Stimulated activated CD8-positive, alpha-beta memory T cell treated with anti-CD3 and anti-CD28 coated beads, Interleukin-15, amount 100 ng/mL, for 48 hours (primary cell): ENCODE measurements at places on chromosomes 3 and 15.

DNA sequence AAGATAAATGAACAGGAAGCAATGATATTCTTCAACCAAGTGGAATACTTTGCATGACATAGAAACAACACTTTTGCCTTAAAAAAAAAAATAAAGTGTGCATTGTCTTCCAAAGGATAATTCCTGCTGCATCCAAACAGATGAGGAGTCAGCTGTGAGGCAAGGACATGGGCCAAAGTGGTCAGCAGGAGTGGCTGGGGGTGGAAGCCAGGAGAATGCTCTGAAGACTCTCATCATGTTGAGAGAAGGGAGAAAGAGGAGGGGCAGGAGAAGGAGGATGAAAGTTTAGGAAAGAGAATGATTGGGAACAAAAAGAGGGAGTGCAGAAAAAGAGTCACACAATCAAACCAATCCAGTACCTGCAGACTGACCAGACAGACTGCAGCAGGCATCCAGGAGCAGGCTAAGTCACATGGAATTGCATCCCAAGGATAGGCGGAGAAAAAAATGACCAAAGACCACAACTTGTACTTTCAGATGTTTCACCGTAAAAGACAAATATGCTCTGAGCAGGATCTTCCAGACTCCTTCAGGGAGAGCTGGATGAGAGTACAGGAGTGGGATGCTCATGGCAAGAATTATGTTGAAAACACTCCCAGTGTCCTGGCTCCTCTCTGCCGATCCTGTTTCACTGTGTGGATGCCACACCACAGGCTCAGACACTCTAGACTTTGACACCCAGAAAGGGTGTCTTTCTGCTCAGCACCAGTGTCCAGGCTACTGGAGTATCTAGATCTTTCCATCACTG, 11.9 kb downstream of the ABI3BP start:
- DNase-seq, result no peak

DNA sequence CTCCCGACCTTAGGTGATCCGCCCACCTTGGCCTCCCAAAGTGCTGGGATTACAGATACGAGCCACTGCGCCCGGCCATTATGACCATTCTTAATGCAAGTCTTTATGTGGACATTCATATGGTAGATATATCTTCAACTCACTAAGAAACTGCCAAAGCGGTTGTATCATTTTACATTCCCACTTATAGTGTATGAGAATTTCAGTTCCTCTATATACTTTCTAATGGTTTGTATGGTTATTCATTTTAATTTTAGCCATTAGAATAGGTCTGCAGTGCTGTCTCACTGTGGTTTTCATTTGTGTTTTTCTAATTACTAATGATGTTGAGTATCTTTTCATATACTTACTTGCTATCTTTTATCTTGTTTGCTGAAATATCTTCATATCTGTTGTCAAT, 32.5 kb downstream of the TCF12 start:
- no peak for DNase-seq

GRCh38 chr3:22713936-22714335, 489.2 kb upstream of the UBE2E2 start:
- DNase-seq, result no peak

DNA sequence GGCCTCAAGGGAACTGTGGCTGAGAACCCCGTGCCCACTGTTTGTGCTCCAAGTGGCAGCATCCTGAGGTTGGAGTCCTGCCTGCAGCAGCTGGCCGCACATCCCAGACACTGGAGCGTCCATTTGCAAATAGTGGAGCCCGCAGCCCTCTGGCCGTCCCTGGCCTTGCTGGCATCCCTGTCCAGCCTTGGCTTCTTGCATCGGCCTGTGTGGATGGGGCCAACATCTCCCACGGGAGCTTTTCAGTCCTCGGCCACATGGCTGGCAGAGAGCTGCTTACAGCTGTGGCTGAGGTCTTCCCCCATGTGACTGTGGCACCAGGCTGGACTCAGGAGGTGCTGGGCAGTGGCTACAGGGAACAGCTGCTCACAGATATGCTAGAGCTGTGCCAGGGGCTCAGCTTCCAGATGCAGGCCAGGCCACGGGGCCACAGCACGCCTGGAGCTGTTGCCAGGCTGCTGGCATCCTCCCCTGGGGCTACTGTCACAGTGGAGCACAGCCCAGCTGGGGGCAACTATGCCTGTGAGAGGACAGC, 71.2 kb downstream of the FAM43A start:
- DNase-seq, result no peak

- DNase-seq, result no peak
These were observed 374.0 kb upstream of the CBLB start for GRCh38 chr3:106242781-106243180.

GRCh38 chr3:181454451-181455027, 257.2 kb upstream of the SOX2 start:
- no peak for DNase-seq

DNA sequence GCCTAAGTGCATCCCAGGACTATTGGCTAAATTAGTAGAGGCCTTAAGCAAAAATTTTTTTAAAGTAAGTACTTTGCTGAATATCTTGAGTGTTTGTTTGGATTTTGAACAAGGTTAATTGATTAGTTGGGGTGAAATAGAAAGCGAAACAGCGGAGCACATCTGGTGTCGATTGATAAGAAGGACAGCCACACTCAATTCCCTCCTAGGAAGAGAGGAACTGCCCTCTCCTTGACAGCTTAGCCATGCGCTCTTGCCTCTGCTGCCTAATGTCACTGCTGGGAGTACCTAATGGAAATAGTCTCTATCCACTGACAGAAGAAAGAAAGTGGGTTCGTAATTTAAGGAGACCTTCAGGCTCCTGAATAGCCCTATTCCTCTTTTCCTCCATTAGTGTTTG, 943.6 kb downstream of the DIPK2A start:
- no peak for DNase-seq

DNA sequence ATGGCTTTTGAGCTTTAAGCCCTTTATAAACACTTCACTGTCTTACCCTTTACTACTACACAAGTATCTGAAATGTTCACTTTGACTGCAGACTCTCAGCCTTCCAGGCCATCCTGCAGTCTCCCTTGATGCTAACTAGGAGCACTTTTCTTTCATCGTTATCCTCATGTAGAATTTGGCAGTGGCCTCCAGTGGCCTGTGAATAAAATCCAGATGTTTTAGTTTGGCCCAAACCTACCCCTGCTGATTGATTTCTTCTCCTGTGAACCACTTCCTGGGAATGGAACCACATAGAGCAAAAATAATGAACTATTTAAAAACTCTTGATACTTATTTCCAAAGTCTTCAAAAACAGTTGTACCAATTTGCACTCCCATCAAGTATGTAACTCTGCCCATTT, 271.9 kb downstream of the FEZF2 start:
- DNase-seq, result no peak

DNA sequence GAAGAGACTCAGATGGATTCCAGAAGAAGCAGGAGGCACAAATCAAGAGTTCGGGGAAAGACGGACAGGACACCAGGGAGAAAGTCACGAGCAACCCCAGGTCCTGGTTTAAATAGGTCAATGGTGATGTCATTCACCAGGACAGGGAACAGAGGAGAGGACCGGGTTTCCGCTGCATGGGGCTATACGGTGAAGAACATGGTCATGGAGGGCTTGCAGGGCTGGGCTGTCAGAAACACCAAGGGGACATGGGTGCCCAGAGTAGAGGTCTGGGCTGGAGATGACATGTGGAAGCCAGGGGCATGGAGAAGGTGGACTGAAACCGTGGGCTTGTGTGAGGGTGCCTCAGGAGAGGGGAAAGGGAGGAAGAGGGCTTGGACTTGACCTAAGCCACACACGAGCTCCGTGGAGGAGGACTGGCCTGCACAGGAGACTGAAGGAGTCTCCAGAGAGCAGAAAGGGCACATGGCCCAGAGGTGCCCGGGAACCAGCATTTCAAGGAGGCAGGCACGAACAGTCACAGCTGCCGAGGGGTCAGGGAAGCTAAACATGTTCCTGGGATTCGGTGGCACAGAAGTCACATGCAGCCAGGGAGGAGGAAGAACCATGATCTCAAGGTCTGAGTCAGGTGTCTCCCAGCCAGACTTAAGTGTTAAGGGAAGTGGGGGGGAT, 54.2 kb upstream of the RPL32 start:
- DNase-seq, result no peak

DNA sequence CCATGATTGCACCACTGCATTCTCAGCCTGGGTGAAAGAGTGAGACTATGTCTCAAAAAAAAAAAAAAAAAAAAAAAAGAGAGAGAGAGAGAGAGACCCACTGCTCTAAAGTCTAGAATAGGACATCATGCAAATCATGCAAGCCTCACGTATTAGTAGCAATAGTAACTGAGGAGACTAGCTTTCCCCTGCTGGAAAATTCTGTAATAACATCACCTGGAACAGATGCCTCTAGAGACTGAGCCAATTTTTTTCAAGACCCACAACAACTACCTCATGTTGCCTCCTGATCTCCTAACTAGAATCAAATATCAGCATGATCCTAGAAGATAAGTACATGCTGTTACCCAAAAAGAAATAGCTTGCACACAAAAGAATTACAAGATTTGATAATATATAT, 461.9 kb downstream of the AGBL1 start:
- DNase-seq, result no peak

DNA sequence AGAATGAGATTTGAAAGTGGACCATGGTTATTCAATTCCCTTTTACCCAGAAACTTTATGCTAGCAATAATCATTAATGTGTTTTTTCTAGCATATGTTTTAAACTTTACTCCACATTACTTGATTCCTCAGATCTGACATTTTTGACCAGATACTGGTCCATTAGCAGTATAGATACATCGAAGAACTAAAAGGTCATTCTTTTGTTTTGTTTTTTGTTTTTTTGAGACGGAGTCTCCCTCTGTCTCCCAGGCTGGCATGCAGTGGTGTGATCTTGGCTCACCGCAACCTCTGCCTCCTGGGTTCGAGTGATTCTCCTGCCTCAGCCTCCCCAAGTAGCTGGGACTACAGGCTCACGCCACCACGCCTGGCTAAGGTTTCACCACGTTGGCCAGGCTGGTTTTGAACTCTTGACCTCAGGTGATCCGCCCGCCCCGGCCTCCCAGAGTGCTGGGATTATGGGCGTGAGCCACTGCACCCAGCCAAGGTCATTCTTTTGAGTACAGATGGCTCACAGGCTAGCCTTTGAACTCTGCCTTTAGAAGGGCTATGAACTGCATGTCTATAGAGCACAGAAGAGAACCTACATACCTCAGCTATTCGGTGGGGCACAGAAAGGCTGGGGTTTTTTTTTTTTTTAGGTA, 28.6 kb downstream of the CHP1 start:
- no peak for DNase-seq

DNA sequence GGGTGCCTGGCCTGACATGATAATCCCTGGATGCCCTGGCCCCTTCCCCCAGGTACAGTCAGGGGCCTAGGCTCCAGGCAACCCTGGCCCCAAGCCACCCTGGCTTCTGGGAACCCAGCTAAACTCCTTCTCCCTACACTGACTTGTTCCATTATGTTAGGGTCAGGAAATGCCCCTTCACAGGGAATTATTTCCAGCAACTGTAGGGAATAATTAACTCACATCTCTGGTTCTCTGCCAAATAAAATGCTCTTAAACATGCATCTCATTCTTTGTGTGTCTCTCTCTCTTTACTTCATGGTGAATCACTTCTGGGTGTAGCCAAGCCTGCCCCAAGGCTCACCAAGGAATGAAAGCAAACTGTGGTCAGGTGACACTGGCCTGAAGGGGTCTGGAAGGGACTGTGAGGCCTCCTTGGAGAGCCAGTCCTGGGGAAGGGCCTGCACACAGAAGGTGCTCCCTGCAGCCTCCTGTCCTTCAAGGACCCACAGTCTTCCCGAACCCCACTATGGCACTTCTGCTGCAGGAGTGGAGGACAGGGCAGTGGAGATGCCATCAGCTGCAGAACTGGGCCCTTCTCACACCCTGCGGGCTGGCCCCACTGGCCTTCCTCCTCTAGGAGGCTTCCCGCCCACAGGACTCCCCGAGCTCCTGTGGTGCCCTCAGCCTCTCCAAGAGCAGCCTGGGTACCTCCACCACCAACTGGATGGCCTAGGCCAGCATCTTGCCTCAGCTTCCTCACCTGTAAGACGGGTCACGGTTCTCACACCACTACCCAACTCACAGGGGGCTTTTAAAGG, 17.6 kb downstream of the TKT start:
- no peak for DNase-seq

DNA sequence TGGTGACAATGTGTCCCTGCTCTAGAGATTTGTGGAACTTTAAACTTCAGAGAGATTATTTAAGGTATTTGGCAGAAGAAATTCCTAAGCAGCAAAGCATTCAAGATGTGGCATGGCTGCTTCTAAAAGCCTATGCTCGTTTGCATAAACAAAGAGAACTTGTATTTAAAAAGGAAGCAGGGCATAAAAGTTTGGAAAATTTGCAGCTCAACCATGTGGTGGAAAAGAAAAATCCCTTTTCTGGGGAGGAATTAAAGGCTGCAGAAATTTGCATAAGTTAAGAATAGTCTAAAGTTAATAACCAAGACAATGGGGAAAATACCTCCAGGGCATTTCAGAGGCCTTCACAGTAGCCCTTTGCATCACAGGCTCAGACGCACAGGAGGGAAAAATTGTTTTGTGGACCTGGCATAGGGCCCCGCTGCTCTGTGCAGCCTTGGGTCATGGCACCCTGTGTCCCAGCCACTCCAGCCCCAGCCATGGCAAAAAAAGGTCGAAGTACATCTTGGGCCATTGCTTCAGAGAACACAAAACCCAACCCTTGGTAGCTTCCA, 1109.1 kb downstream of the OTOL1 start:
- no peak for DNase-seq

DNA sequence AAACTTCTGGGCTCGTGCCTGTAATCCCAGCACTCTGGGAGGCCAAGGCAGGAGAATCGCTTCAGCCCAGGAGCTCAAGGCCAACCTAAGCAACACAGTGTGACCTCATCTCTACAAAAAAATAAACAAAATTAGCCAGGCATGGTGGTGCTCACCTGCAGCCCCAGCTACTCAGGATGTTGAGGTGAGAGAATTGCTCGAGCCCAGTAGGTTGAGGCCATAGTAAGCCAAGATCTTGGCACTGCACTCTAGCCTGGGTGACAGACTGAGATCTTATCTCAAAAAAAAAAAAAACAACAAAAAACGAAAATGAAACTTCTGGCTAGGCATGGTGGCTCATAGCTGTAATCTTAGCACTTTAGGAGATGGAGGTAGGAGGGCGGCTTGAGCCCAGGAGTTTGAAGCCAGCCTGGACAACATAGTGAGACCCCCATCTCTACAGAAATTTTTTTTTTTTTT, 53.7 kb downstream of the PIK3CB start:
- DNase-seq, result no peak

GRCh38 chr15:40420793-40421192, 15.2 kb downstream of the IVD start:
- DNase-seq, result no peak

DNA sequence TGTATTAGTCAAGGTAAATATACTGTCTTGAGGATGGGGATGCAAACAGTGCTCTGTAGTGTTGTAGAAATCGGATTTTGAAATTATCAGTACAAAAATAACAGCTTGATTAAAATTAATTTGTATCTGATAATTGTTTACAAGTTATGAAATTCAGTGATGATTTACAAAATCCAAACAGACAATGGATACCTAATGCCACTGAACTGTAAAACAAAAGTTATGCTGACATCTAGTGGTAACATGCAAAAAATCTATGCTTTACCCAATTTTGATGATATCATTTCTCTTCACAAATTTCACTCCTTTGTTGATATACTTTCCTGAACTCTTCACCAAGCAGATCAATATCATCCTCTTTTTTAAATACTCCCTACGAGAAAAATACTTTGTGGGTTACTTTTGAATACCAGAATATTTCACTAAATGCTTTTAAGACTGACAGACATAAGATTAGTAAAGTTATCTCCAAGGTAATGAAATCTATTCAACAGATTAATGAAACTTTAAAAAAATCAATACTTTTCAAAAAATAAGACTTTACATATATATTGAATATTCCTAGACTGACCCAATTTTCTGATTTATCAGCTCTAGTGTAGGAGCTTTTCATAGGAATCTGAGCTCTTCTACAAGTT, 36.0 kb downstream of the MNS1 start:
- DNase-seq, result no peak
